Cerebellum (tissue), 4 donors: ENCODE measurements at places on chromosomes 5 and 9. TPM values are rescaled to one million over a fixed set of nuclear protein-coding genes. Genes with fewer than 3 reads are reported as not detected.

The ANKRD18A gene
- total RNA-seq = 7.3 TPM

The CARTPT gene
- not detected for total RNA-seq

DNA sequence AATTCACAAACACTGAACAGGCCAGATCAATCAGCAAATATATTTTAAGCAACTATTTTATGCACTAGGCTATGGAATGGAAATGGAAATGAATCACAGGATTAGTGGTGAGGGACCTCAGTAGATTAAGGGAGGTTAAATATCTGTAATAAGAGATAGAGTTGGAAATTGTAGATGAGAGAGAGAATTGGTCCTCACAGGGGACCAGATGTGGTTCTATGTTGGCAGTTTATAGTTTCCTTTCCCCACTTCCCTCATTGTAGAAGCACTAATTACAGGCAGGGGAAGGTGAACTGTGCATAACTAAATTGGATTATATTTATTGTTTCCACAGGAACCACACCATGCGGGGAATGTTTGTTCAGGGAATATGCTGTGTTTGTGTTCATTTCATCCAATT is 496.2 kb downstream of the ARHGEF28 start:
- DNase-seq = no peak

GRCh38 chr9:125969462-125969861 is 222.3 kb downstream of the PBX3 start:
- DNase-seq = no peak

- no peak for DNase-seq
Measured at GRCh38 chr5:83099001-83099400, 21.7 kb downstream of the XRCC4 start.

- DNase-seq = peak; percentile 44
Measured at GRCh38 chr9:114138552-114138971, 16.8 kb upstream of the COL27A1 start.

DNA sequence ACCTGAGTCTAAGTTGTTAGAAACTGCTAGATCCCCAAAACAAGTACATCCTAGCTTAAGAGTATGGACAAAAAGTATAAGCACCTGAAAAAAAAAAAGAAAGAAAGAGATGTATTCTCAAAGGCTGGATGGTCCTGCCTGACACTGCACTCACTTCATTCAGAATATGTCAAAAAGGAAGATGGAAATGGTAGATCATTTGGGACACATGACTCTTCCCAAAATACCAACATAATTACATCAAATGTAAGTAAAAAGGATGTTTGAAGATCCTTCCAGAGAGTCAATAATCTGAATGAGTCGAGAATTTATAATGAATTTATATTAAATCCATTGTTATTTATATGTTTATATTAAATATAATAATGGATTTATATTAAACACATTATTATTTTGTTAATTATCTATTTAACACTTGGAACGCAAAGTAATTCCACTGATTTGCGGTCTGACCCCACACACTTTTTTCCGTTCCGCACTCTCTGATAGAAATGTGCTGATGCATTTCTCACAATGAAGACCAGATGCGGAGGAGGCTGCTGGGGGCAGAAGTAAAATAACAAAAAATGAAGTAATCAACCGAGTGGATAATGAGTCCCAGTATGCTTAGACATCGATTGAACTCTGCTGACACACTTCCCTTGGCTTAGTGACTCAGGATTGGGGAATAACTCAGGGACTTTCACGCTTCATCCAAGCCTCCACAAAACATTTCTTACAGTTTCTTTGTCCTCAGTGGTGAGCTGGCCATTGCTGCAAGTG is 201.2 kb downstream of the ADAMTS12 start:
- no peak for DNase-seq

GRCh38 chr5:132756542-132756941 is 9.3 kb downstream of the CCNI2 start:
- DNase-seq = no peak

- no peak for DNase-seq
Measured at GRCh38 chr9:35868933-35869332, 1.3 kb downstream of the OR13J1 start.

- no peak for DNase-seq
Measured at GRCh38 chr9:137383784-137384756, 38.9 kb downstream of the EXD3 start.

- DNase-seq = no peak
Measured at GRCh38 chr5:160023908-160024630, 15.1 kb downstream of the TTC1 start.
